ENCODE measurements at places on chromosomes 7 and 10. TPM values are rescaled to one million over a fixed set of nuclear protein-coding genes. Genes with fewer than 3 reads are reported as not detected.

GRCh38 chr10:15661574-15661973 lies 58.1 kb downstream of the ITGA8 start:
- no peak overlapping the region for H3K4me3 ChIP-seq
- H3K36me3 ChIP-seq, result no peaks in the 10 kb centered on the region
- H3K4me1 ChIP-seq, result no peaks in the 10 kb centered on the region
- no peak for DNase-seq
- no peaks in the 10 kb centered on the region for H3K27me3 ChIP-seq

DNA sequence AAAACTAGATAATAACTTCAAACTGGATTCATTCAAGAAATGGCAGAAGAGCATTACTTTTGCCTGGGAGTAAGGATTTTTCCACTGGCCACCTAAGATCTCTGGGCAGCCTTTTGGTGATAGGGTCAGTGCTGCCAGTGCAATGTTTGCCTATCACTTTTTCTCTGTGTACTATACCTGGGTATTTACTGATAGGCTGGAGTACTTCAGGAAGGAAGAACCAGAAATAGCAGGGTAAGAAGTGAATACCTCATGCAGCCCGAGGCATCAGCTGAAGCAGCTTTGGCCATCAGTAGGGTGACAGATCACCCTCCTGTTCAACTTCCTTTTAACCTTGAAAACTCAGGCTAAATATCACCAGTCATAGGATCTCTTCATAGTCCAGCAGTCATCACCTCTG lies 5.5 kb upstream of the PAPSS2 start:
- no peak for DNase-seq
- H3K4me3 ChIP-seq, result no peak overlapping the region
- no peaks in the 10 kb centered on the region for H3K36me3 ChIP-seq
- H3K27ac ChIP-seq, result no peak overlapping the region
- H3K4me1 ChIP-seq, result peaks cover 32% of the 10 kb centered on the region
- H3K27me3 ChIP-seq, result no peaks in the 10 kb centered on the region

DNA sequence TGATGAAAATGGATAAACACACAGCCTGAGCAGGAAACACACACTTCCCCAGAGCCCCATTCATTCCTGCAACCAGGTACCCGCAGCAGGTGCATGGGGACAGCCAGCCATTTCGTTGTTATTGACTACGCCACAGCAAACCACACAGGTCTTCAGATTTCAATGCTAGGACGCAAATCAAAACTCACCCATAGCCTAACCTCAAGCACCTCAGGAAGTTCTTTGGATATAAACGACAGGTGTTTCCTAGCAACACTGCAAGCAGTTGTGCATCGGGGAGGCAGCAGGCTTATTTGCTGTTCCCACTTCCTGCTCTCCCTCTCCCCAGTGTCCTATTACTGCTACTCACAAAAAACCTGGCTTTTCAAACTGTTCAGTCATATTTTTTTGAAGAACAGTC lies 176.5 kb upstream of the FRMD4A start:
- H3K27me3 ChIP-seq, result no peaks in the 10 kb centered on the region
- no peak for DNase-seq
- no peaks in the 10 kb centered on the region for H3K4me1 ChIP-seq

GRCh38 chr10:79339266-79339665 lies 8.0 kb upstream of the PPIF start:
- peaks cover 10% of the 10 kb centered on the region for H3K4me1 ChIP-seq
- no peak overlapping the region for H3K27ac ChIP-seq
- DNase-seq, result no peak
- no peaks in the 10 kb centered on the region for H3K36me3 ChIP-seq

GRCh38 chr10:1644191-1644711 lies 93.1 kb downstream of the ADARB2 start:
- H3K36me3 ChIP-seq, result no peaks in the 10 kb centered on the region
- H3K27ac ChIP-seq, result no peak overlapping the region
- H3K4me3 ChIP-seq, result no peak overlapping the region
- no peak for DNase-seq
- H3K4me1 ChIP-seq, result no peaks in the 10 kb centered on the region

DNA sequence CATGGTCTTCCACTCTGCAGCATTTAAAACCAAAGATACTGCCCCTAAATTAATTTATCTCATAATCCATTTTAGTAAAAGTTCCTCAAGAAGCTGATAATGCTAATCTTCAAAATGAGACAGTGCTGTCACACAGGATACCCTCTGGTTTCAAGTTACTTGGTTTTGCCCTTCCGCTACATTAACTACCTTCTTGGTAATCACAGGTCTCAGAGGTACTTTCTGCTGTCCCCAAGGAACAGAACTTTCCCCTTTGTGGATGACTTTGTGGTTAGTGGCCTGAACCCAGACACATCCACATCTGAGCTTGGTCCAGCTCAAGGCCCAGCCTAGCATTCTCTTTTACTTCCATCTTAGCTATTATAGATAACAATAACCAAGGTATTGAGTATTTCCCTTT lies 88.8 kb upstream of the TMEM26 start:
- H3K4me1 ChIP-seq, result no peaks in the 10 kb centered on the region
- no peak for DNase-seq
- H3K27ac ChIP-seq, result no peak overlapping the region
- H3K27me3 ChIP-seq, result 0 out of 2 replicates have a peak, but pooled peaks cover 5% of the 10 kb centered on the region
- no peak overlapping the region for H3K4me3 ChIP-seq

GRCh38 chr10:14450041-14450491 lies 119.3 kb upstream of the FRMD4A start:
- H3K27ac ChIP-seq, result peak overlapping the region; percentile 71
- peaks cover 23% of the 10 kb centered on the region for H3K4me1 ChIP-seq
- no peak overlapping the region for H3K4me3 ChIP-seq
- peak; percentile 55 for DNase-seq
- H3K36me3 ChIP-seq, result no peaks in the 10 kb centered on the region
- H3K27me3 ChIP-seq, result no peaks in the 10 kb centered on the region

- no peaks in the 10 kb centered on the region for H3K27me3 ChIP-seq
- peaks cover 34% of the 10 kb centered on the region for H3K4me1 ChIP-seq
- H3K27ac ChIP-seq, result no peak overlapping the region
These were observed 414.6 kb upstream of the ZMIZ1 start for GRCh38 chr10:78654047-78654590.

DNA sequence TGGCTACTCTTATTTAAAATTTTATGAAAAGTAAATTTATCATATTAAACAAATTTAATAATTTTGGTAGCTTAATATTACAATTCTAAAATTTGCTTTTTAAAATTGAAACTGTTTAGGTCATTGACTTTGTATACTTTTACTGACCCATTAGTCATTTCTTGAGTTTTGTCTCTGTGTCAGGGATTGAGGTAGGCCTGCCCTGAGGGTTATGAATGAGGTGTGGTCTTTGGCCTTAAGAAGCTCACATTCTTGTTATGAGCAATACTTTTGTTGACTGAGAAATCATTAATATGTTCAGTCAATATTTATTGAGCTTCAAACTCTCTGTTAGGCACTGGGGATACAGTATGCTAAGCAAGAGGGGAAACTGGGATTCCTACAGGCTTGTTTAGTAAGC lies 47.0 kb upstream of the RPA3 start:
- peaks cover 19% of the 10 kb centered on the region for H3K4me1 ChIP-seq
- no peak overlapping the region for H3K27ac ChIP-seq
- H3K27me3 ChIP-seq, result no peaks in the 10 kb centered on the region
- no peaks in the 10 kb centered on the region for H3K36me3 ChIP-seq
- no peak overlapping the region for H3K4me3 ChIP-seq
- no peak for DNase-seq

DNA sequence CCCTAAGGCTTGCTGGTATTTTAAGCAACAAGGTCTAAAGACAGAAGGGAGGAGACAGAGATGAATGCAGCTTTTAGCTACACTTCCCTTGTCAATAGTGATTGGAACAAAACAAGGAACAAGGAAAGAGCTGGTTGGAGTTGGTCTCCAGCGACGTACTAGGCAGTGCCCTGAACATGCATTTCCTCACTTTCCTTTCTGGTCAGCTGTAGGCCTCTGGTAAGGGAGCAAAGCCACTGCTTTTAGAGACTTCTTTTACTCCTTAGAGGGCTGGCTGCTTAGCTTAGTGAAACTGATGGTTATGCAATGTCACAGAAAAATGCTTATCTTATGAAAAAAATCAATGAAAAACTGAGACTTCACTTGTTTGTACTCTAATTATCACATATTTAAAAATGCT lies 75.5 kb upstream of the TRIL start:
- H3K36me3 ChIP-seq, result no peaks in the 10 kb centered on the region
- no peaks in the 10 kb centered on the region for H3K4me1 ChIP-seq
- no peak overlapping the region for H3K4me3 ChIP-seq
- no peak overlapping the region for H3K27ac ChIP-seq
- DNase-seq, result no peak

GRCh38 chr10:68332259-68333057 lies at the start of gene PBLD:
Gene PBLD (minus strand): TSS chr10:68332928. CDS start chr10:68306844, 26,084 bp downstream.
- peaks cover 50% of the 10 kb centered on the region for H3K36me3 ChIP-seq
- peak within 1 kb of the TSS; percentile 98 for H3K27ac ChIP-seq
- H3K27me3 ChIP-seq, result no peaks in the 10 kb centered on the region
- DNase-seq, result peak; percentile 83
- H3K4me1 ChIP-seq, result peaks cover 43% of the 10 kb centered on the region
- H3K4me3 ChIP-seq, result peak within 1 kb of the TSS; percentile 91

DNA sequence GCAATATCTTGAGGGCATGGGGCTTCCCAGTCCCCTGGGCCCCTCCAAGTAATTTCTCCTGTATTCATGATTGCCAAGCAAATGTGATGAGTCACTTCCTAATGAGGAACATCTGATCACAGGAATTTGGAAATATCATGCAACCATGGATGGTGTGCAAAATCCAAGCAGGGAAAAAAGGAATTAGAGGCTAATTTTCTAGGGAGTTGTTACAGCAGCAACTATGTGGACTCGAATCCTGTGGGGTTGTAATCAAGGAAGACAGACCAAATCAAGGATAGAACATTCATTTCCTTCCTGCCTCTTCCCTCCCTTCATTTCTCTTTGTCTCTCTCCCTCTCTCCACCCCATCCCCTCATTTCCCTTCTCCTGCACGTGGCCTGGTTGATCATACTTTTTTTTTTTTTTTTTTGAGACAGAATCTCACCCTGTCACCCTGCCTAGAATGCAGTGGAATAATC lies 23.9 kb upstream of the AGFG2 start:
- H3K36me3 ChIP-seq, result no peaks in the 10 kb centered on the region
- peak overlapping the region; percentile 70 for H3K27ac ChIP-seq
- peaks cover 26% of the 10 kb centered on the region for H3K4me1 ChIP-seq
- no peaks in the 10 kb centered on the region for H3K27me3 ChIP-seq
- DNase-seq, result no peak
- H3K4me3 ChIP-seq, result no peak overlapping the region

DNA sequence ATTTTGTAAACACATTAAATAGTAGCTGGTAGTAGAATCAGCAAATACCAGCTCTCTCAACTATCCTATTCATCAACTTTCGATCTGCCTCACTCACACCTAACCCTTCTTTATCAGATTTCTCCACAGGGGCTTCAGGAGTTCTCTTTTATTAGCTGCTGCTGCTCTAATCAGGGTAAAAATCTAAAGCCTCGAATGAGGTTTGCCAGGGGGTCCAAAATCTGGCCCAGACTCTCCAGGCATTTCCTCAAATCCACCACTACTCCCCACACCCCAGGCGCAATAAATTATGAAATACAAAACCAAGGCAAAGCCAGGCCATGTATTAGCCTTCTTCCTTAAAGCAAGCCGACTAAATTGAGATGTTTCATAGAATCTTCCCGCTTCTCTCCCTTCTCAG lies 2.3 kb downstream of the RNF216 start:
- DNase-seq, result no peak
- no peak overlapping the region for H3K4me3 ChIP-seq
- no peak overlapping the region for H3K27ac ChIP-seq

DNA sequence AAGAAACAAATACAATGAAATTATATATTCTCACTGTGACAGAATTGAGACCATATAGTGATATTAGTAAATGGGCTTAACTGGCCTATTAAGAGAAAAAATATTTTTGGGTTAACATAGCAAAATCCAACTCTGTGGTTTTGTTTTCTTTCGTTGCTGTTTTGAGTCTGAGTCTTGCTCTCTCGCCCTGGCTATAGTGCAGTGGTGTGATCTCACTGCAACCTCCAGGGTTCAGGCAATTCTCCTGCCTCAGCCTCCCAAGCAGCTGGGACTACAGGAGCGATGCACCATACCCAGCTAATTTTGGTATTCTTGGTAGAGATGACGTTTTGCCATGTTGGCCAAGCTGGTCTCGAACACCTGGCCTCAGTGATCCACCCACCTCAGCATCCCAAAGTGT lies 15.3 kb downstream of the TRIM24 start:
- no peak overlapping the region for H3K27ac ChIP-seq
- no peaks in the 10 kb centered on the region for H3K4me1 ChIP-seq
- H3K27me3 ChIP-seq, result no peaks in the 10 kb centered on the region
- DNase-seq, result no peak
- no peaks in the 10 kb centered on the region for H3K36me3 ChIP-seq

DNA sequence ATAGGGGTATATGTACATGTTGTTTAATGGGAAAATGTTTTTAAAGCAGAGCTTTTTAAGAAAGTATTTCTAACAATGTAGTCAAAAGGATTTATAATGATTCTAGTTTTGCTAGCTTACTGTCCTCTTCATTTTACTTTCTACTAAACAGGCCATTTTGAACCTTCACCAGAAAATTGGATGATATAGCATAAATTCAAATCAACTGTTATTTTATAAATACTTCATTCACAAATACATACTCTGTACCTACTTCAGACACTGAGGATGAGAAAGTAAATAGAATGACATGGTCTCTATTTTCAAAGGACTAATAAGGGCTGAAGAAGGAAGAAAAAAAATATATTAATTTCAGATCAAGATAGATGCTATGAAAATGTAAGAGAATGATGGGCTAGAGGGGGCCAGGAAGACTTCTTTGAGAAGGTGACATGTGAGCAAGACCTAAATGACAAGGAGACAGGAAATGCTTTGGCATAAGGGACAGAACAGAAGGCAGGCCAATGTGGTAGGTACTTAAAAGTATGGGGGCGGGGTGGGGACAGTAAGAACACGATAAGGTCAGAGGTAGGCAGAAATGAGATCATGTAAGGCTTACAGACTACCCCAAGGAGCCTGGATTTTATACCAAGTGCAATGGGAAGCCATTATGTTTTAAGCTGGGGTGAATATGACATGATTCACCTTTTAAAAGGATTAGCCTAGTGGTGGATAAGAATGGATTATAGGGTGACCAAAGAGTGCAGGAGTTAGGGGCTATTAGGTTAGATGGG lies 5.2 kb downstream of the NAMPT start:
- peaks cover 19% of the 10 kb centered on the region for H3K36me3 ChIP-seq
- no peaks in the 10 kb centered on the region for H3K4me1 ChIP-seq
- no peak for DNase-seq
- no peak overlapping the region for H3K4me3 ChIP-seq
- H3K27me3 ChIP-seq, result no peaks in the 10 kb centered on the region

- H3K36me3 ChIP-seq, result no peaks in the 10 kb centered on the region
- no peak for DNase-seq
- no peaks in the 10 kb centered on the region for H3K4me1 ChIP-seq
- H3K4me3 ChIP-seq, result no peak overlapping the region
These were observed 155.7 kb downstream of the TRIL start for GRCh38 chr7:28802450-28802849.

- H3K27ac ChIP-seq, result no peak overlapping the region
- no peaks in the 10 kb centered on the region for H3K36me3 ChIP-seq
- H3K4me3 ChIP-seq, result no peak overlapping the region
- H3K27me3 ChIP-seq, result no peaks in the 10 kb centered on the region
- no peaks in the 10 kb centered on the region for H3K4me1 ChIP-seq
These were observed 157.3 kb downstream of the CACNA2D1 start for GRCh38 chr7:82286096-82286797.

The PWWP2B gene
- total RNA-seq, result 4.2 TPM

The PRLHR gene
- total RNA-seq, result not detected

The FFAR4 gene
- total RNA-seq, result not detected

The PURB gene
- 10.4 TPM for total RNA-seq

The CPVL gene
- 2.7 TPM for total RNA-seq

The INA gene
- 0.42 TPM for total RNA-seq

The USP6NL gene
- 8.1 TPM for total RNA-seq

All from SJSA1 (cell line).